CD4-positive, alpha-beta memory T cell (primary cell): ENCODE measurements at places on chromosomes 4 and X.

- no peak for DNase-seq
Observed at GRCh38 chr4:168841000-168841671, 168.9 kb downstream of the CBR4 start.

- no peak for DNase-seq
Observed at GRCh38 chrX:78748846-78749245, 1.3 kb downstream of the LPAR4 start.

- no peak for DNase-seq
Observed at GRCh38 chr4:9970399-9971011, 50.8 kb downstream of the SLC2A9 start.

GRCh38 chrX:119411959-119412358 is 12.8 kb downstream of the SLC25A43 start:
- no peak for DNase-seq

- no peak for DNase-seq
Observed at GRCh38 chrX:137749246-137749645, 183.3 kb downstream of the ZIC3 start.

DNA sequence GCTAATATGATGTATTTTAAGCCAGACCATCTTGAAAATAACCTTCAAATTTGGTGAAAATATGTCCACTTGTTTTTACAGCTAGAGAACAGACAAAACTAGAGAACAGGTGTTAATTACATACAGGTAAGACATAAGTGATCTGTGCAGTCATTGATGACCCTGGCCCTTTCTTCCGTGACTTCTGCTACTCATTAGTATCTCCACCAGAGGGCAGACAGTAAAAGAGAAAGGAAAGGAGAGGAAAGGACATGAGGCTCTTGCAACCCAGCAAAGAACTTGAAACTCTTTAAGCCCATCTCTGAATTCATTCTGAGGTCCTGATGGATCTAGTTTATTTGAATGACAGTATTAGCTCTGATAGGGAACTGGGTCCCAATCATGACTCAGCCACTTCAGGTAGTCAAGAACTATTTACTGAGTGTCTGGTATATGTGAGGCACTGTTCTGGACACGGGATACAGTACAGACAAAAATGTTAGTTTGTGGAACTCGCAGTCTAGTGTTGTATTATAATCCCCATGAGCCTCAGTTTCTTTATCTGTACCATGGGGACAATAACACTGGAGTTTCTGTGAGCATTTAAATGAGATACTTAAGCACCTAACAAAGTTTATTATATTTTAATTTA is 121.0 kb upstream of the TEX13D start:
- peak; percentile 51 for DNase-seq

DNA sequence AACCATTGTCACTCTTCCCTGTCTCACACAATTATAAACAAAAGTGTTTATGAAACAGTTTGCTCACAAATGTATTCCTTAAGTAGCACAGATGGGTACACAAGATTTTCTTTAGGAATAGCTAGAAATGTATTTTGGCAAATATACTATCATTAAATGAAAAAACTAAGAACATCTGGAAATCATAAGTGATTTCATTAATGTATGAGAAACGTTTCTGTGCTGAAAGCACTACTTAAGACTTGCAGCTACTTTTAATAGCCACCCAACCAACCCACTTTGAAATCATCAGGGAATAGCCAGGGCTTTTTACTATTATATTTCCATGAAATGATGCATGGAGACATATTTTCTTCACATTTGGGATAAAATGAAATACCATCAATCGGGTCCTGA is 62.3 kb upstream of the NAP1L5 start:
- DNase-seq: no peak
